ENCODE measurements at places on chromosomes 6 and 20.

- no peak for DNase-seq
These were observed 390.0 kb downstream of the MMUT start for GRCh38 chr6:49072885-49073620.

- DNase-seq, result no peak
These were observed 10.1 kb upstream of the CALHM6 start for GRCh38 chr6:116450769-116451740.

- DNase-seq, result no peak
These were observed 830.4 kb downstream of the GRIK2 start for GRCh38 chr6:102223942-102224341.

- no peak for DNase-seq
These were observed 259.2 kb downstream of the DLL1 start for GRCh38 chr6:170031684-170032121.

DNA sequence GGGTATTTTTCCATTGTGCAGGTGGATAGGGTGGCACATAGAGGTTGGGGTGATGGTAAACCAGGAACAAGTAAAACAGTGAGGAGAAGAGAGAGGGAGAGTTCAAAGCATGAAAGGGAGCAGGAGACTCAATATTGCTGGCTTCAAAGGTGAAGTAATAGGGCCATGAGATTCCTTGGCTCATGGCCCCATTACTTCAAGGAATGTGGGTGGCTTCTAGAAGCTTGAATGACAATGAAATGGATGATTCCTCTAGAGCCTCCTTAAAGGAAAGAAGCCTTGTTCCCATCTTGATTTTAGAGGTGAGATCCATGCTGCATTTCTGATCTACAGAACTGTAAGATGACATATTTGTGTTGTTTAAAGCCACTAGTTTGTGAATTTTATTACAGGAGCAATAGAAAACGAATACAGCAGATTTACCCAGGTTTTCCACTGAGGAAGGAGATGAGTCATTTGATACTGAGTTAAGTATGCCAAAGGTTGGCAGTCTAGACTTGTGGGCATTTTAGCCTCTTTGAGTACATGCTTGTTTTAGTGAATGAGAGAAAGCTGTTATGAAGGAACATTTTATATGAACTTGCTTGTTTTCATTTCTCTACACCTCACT, 110.4 kb downstream of the PLCB4 start:
- no peak for DNase-seq

GRCh38 chr20:18856873-18857272, 43.3 kb downstream of the SCP2D1 start:
- no peak for DNase-seq

GRCh38 chr6:152952866-152953509, 29.9 kb downstream of the FBXO5 start:
- no peak for DNase-seq

DNA sequence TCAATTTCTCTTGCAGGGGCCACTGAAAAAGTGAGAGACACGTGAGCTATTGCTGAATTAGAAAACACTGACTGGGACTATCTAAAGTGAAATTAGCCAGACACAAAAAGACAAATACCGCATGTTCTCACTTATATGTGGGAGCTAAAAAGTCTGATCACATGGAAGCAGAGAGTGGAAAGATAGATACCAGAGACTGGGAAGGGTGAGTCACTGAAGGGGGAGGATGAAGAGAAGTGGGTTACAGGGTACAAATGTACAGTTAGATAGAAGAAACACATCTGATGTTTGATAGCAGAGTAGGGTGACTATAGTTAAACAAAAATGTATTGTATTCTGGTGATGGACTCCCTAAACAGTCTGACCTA, 13.4 kb downstream of the CST3 start:
- DNase-seq, result no peak

- DNase-seq, result peak; percentile 15
These were observed 180.0 kb downstream of the TMEM242 start for GRCh38 chr6:157143171-157143889.

DNA sequence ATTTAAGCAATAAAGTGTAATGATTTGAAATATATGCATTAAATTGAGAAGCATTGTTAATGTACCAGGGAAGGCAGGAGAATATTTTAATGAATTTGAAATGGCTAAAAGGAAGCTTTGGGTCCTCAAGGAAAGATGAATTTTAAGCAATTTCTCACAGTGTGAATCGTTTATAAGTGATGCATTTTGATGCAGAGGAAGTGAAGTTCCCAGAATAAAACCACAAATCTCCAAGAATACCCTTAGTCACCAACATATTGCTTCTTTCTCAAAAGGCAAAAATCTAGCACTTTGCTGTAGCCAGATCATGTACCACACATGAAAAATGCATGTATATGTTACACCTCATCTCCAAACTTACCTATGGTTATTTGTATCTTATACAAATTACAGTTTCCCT, 11.7 kb downstream of the TPD52L1 start:
- DNase-seq, result no peak

- no peak for DNase-seq
These were observed 27.9 kb upstream of the POPDC3 start for GRCh38 chr6:105207524-105208269.

DNA sequence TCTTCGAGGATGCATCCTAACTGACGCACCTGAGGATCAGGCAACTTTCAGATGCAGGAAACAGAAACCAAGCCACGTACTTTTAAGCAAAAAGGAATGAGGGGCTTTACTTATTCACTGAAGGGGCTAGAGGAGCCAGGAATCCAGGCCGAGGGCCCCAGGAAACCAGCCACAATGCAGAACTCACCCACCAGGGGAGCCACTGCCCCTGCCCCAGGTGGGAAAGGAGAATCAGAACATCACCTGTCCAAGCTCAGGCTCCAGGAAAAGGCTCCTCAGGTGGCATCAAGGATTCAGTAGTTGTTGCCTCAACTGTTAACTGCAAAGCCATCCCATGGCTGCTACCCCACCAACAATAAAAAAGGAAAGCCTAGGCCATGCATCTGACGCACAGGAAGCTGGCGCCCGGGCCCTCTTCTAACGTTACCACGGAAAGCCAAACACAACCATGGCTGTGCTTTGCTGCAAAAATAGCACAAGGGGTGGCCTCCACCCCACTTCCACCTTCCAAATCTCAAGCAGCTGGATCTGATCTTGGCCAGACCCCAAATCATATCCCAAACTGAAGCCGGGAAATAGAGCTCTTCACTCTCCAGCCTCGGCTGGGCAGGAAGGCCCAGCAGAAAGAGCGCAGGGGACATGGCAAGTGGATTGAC, 121.0 kb downstream of the PREX1 start:
- DNase-seq, result no peak

GRCh38 chr6:22334778-22335177, 37.9 kb upstream of the PRL start:
- DNase-seq, result no peak

GRCh38 chr6:169939554-169940164, 188.2 kb downstream of the ERMARD start:
- no peak for DNase-seq

DNA sequence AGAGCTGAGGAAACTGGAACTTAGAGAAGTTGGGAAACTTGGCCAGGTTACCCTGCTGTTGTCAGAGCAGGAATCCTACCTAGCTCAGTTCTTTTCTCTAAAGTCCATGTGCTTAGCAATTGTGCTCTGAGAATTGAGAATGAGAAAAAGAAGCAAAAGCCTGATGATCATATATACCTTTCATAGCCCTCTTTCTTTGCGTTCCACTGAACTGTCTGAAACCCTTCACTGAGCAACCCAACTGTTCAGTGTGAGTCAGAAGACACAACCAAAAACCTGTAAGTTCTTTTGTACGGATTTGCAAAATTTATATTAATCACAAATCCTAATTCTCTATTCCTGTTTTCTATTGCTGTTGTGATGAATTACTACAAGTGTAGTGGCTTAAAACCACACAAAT, 80.6 kb downstream of the PHF3 start:
- DNase-seq, result no peak

DNA sequence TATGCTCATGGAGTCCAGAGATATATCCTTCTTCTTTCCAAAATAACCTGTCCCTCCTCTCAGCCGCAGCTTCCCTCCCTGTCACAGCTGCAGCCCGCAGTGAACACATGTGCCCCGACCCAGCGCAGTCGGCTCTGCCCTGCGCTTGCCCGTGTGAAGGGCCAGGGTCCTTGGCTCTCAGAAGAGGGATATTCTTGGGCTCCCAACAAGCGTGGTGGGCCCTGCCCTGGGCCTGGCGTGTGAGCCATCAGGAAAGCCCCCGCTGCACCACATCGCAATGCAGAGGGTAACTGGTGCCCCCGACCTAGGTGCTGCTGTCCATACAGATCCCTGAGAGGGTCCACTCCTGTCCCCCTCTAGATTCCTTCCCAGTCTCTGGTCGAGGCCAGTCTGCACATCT, 65.2 kb downstream of the SSR1 start:
- no peak for DNase-seq

DNA sequence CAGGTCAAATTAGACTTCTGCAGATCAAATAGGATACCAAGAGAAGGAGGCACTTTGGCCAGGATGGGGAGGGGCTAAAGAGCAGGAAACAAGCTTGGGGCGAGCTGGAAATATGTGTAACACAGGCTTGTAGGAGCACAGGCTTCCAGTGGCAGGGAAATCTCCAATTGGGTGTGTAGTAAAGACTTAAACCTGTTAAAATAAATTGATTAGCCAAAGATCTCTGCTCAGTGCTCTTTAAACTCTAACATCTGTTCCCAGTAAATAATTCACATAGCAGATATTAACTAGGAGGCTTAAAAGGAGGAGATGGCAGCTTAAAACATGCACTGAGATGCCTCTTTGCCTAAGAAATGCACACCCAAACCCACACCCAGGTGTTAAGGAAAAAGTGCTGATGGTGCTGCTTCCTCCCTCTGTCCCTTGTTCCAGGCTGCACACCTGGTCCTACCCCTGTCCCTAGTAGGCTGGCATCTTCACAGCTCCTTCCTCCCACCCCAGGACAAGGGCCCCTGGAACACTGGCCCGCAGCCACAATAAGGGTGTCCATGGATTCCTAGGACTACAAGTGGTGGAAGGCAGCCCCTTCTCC, 93.5 kb upstream of the MLN start:
- DNase-seq, result no peak

- DNase-seq, result no peak
These were observed 612.3 kb upstream of the BTBD3 start for GRCh38 chr20:11305406-11305805.

DNA sequence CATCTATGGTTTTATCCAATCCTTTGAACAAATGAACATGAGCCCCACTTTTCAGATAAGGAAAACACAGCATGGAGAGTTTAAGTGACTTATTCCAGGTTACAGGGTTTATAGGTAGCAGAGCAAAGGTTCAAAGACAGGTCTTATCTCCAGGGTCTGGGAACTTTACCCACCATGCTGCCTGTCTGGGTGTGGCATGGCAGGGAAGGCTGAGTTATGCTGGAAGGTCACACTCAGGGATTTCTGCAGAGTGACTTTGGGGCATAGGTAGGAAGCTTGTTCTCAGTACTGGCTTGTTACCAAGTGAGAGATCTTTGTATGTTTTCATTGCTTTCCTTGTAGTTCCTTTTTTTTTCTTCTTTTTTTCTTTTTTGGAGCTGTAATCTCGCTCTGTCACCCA, 1.8 kb downstream of the ZNF831 start:
- DNase-seq, result no peak

- no peak for DNase-seq
These were observed 297.7 kb upstream of the SASH1 start for GRCh38 chr6:148044921-148045320.

- no peak for DNase-seq
These were observed 519.7 kb upstream of the ID4 start for GRCh38 chr6:19317431-19317986.

DNA sequence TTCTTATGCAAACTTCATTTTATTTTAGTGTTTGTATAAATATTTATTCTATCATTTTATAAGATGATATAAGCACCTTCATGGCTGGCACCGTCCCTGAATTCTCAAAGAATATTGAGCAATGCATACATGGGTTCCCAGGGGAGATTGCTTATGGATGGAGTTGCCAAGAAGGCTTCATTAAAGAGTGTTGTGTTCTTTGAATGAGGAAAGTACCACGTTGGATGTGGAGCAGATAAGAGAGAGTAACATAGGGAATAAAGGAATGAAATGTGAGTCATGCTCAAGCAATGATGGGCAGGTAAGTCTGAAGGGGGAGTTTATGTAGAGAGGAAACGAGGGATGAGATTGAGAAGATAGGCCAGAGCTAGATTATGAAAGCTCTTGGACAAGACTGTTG, 10.3 kb downstream of the DSE start:
- DNase-seq, result no peak

DNA sequence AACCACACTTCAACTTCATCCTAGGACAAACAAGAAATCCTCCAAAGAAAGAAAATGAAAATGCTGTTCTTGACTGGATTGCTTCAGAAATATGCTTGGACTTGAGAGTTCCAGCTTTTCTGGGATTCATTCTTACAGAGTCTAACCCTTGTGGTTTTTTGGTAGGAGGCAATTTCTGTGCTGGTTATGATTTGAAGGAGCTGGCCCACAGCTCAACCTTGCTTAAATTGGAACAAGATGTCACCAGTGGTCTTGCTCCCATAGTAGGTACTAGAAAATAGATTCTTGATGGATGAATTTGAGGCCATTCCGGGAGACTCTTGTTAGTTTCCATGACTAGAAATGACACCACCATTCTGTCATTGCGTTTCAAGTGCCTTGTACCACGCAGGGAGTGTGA, 54.3 kb upstream of the BMP6 start:
- DNase-seq, result no peak

GRCh38 chr20:34920055-34920454, 35.6 kb downstream of the GSS start:
- DNase-seq, result no peak

- DNase-seq, result no peak
These were observed 12.4 kb downstream of the MAFB start for GRCh38 chr20:40676491-40677269.

DNA sequence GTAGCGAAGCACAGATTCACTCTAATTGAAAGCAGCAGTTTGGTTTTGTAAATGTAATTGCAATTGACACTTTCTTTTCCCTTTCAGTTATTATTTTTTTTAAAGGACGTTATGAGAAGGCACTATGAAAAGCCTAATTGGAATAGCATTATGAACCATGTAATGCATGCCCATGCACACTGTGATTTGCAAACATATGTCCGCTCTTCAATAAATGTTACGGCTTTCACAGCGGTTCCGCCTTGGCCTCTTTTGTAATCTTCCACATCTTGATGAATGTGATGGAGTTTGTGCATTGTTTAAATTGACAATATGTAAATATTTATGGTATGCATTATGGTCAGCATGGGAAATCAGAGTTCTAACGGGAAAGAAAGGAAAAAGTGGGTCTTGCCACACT, 61.3 kb downstream of the SAMD5 start:
- DNase-seq, result no peak

DNA sequence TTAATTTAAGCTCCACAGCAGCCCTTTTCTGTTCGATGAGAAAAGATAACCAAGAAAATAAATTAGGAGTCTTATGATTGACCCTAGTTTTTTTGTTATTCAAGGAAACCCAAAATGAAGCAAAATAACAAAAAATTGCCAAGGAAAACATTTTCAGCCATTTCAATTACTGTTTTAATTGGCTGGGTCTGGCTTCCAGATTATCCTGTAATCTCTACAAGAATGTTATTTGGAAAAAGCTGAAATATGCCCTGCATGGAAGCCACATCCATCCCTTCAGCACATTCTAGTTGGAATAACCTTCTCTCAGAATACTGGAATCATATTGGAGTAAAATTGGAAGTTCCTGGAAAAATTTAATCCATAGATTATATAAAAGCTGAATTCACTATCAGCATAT, 191.1 kb upstream of the CCN2 start:
- DNase-seq, result no peak

- DNase-seq, result no peak
These were observed 301.2 kb upstream of the SGK1 start for GRCh38 chr6:134619077-134619476.

- no peak for DNase-seq
These were observed 44.2 kb upstream of the DEFB112 start for GRCh38 chr6:50093938-50094272.
